ENCODE measurements at places on chromosomes 2 and 18.

- DNase-seq: no peak
Measured at GRCh38 chr2:229282758-229283546, 11.9 kb upstream of the PID1 start.

DNA sequence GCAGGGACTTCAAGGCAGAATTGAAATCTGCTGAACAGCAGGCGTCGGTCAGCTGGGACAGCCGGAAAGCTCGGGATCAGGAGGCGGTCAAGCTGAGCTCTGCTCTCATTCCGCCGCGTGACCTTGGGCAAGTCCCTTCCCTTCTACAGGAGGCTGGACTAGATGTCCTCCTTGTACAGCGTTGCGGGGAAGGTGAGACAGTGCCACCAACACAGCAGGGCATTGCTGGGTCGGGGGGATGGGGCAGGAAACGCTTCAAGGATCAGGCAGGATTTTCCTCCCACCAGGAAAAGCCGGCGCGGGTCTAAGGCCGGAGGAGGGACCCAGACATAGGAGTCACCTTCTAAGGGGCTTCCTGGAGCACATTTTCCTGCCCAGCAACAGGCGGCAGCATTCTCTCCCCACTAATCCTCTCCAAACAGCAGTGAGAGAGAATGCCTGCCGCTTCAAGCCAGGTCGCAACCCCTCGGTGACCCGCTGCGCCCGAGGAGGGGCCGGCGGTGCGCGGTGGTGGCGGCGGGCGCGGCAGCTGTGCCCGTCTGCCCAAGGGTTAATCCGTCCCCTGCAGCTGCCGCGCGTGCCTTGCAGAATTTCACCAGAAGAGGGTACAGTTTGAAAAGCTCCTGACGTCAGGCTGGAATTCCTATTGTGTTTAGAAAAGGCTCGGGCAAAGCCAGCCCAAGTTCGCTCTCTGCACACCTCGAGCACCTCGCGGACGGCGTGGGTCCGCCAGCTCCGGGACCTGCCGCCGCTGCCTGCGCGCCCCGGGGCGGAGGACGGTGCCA is at the start of gene KCNF1:
KCNF1 (plus strand) TSS at position 644 of the 785 bp plus-strand sequence. CDS start 493 bp downstream, outside the sequence.
- DNase-seq: no peak

DNA sequence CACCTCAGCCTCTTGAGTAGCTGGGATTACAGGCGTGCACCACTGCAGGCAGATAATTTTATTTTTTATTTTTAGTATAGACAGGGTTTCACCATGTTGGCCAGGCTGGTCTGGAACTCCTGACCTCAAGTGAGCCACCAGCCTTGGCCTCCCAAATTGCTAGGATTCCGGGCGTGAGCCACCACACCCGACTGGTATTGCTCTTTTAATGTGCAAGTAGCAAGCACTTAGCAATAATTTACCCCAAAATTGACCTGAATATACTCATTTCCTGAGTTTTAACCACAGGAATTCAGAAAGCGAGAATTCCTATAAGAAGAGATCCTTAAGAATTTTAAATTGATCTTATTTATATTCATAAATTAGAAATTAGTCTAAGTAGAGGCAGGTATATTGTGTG is 169.1 kb downstream of the CDH2 start:
- no peak for DNase-seq

- no peak for DNase-seq
Measured at GRCh38 chr2:137837830-137838229, 126.4 kb upstream of the HNMT start.

- DNase-seq: no peak
Measured at GRCh38 chr2:23602116-23602515, 217.1 kb downstream of the KLHL29 start.

Data from central memory CD4-positive, alpha-beta T cell (primary cell).